ENCODE measurements at places on chromosomes 1 and 21. TPM values are rescaled to one million over a fixed set of nuclear protein-coding genes. Genes with fewer than 3 reads are reported as not detected.
A peak's percentile ranks its signal among the peaks of the same experiment; 100 is the strongest.

DNA sequence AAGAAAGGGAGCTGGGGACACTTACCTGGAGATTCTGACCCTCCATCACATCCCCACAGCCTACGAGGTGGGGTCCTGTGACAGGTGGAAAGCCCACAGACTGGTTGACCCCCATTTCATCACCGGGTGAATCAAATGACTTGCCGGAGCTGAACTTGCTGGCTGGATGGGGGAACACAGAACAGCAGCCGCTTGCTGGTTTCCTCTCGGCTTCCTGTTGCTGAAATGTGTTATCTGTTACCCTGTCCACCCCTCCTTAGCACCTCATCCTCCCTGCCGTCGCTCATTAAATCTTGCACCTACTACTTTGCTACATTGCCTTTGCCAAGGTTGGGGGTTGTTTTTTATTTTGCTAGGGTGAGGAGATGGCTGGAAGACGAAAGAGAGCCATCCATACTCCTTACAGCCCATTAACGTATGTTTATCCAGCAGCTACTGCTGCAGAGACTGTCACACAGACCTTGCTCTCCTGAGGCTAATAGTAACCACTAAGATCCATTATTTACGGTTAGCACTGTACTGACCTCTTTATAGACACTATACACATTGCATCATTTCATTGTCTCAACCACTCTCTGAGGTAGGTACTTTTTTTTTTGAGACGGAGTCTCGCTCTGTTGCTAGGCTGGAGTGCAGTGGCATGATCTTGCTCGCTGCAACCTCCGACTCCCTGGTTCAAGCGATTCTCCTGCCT lies 7.0 kb downstream of the PAFAH2 start:
- H3K4me3 ChIP-seq, result peak overlapping the region; percentile 13
- H3K27ac ChIP-seq, result peak overlapping the region; percentile 23
- H3K27me3 ChIP-seq, result no peaks in the 10 kb centered on the region
- no peak for DNase-seq
- H3K36me3 ChIP-seq, result no peaks in the 10 kb centered on the region

Gene CRP
- total RNA-seq, result not detected

Gene LAPTM5
- 6.3 TPM for total RNA-seq

- no peak overlapping the region for H3K4me3 ChIP-seq
- peaks cover 47% of the 10 kb centered on the region for H3K36me3 ChIP-seq
These were observed 50.1 kb downstream of the VPS13D start for GRCh38 chr1:12279728-12280464.

Gene WARS2
- 13.5 TPM for total RNA-seq

DNA sequence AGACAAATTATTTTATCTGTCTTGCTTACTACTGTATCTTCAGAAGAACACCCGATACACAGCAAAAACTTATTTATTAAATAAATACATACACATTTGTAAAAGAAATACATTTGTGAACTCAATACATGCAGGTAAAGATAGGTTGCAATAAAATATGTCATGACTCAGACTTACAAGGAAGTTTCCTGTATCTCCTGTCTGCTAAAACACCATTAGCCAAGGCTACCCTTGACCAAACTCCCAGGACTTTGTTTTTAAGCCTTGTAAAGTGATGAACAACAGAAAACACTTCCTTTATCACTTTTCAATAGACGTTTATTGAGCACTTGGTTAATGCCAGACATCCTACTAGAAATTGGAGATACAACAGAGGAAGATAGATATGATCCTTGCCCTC lies 56.5 kb upstream of the HSD17B7 start:
- DNase-seq, result no peak
- H3K27ac ChIP-seq, result no peak overlapping the region
- no peaks in the 10 kb centered on the region for H3K4me1 ChIP-seq
- H3K27me3 ChIP-seq, result no peaks in the 10 kb centered on the region
- no peak overlapping the region for H3K4me3 ChIP-seq

Gene SCMH1
- 20.1 TPM for total RNA-seq

Gene GATAD2B
- 16.6 TPM for total RNA-seq

- no peak overlapping the region for H3K4me3 ChIP-seq
- H3K27me3 ChIP-seq, result no peaks in the 10 kb centered on the region
- H3K4me1 ChIP-seq, result peaks cover 23% of the 10 kb centered on the region
These were observed 7.4 kb downstream of the CD48 start for GRCh38 chr1:160704250-160704649.

DNA sequence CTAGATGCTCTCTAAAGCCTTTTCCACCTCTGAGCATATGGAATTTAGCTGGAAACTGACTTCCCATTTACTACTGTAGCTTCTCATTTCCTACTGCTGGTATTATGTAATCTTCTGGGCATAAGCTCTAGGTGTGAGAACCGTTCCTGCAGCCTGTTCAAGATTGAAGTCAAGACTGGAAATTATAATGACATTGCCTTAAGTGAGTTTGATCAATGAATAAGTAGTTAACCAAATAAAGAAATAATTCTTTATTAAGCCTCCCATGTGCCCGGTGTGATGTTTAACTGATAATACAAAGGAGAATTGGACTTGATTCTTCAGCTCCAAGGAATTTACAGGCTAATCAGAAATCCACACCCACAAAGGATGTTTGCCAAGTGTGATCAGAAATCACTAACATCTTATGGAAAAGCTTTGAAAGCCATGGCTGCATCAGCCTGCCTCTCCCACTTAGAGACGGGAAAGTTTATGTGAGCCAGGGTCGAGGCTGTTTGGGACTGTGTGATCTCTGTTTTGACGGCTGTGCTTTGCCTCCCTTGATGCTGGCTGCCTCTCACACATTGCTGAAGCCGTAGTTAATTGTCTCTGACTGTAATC lies 36.4 kb upstream of the PRELP start:
- DNase-seq, result no peak
- no peak overlapping the region for H3K27ac ChIP-seq
- no peaks in the 10 kb centered on the region for H3K27me3 ChIP-seq
- no peaks in the 10 kb centered on the region for H3K36me3 ChIP-seq

DNA sequence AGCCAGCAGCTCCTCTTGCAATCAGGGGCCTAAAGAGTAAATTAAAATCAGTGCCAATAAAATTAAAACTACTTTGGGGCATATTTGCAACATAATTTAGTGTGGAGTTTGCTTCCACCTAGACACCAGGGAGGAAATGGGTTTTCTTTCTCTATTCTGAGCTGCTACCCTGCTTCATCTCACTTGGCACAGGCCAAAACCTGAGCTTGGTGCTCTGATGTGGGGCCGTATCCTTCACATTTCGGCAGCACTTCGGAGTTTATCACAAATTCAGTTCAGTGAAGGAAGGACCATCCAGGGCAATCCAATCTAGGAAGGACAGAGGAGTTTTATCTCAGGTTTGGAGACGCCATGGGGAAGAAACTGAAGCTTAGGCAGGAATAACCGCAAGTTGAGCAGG lies 123.6 kb upstream of the SPATA6 start:
- no peaks in the 10 kb centered on the region for H3K36me3 ChIP-seq
- H3K4me1 ChIP-seq, result no peaks in the 10 kb centered on the region
- no peak overlapping the region for H3K27ac ChIP-seq
- H3K27me3 ChIP-seq, result no peaks in the 10 kb centered on the region

DNA sequence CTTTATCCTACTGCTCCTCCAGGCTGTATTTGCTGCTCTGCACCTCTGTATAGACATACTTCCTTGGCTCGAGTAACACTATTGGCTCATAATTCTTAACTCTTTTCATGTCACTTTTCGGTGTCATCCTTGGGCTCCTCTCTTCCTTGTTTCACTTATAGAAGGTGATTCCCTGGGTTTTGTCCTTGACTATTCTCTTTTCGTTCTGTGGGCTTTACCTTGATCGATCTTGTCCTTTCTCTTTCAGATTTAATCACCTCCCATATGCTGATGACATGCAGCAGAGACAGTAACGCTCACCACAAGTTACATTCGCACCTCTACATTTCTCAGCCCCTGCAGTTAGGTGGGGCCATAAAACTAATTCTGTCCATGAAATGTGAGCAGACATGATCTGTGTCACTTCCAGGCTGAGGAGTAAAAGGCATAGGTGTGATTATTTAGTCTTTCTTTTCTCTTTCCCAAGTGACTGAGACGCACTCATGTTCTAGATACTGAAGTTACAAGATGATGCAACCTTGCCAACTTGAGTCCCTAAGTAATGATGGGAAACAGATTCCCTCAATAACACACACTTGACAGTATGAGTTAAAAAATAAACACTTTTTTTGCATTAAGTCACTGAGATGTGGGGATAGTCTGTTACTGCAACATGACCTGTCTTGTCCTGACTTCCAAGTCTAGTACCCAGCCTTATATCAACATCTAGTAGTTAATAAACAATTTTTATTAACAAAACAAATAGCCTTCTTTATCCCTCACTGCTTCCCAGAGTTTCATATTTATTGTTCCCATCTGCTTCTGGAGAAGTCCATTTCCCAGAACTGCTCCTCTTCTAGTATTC lies 49.9 kb upstream of the HAO2 start:
- DNase-seq, result no peak
- no peaks in the 10 kb centered on the region for H3K4me1 ChIP-seq
- no peak overlapping the region for H3K27ac ChIP-seq
- H3K27me3 ChIP-seq, result no peaks in the 10 kb centered on the region
- no peak overlapping the region for H3K4me3 ChIP-seq

Gene MANEAL
- 3.9 TPM for total RNA-seq

DNA sequence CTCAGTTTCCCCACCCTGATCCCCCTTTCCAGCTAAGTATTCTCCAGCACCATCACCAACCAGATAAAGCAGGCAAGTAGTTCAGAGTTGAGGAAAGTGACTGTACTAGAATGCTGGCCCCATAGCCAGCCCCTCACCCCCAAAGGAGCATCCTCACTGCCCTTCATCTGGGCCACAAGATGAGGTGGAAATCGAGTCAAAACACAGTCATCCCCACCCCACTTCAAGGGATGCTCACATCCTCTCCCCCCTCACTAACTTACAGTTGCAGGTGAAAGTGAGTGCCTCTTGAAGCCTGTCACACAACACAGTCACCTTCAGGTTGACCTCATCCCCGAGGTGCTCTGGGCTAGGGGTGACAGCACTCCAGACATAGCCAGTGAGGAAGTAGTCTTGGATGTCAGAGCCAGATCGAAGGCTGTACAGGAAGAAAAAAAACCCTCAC lies 30.4 kb downstream of the PIK3C2B start:
- H3K27ac ChIP-seq, result peak overlapping the region; percentile 73
- no peaks in the 10 kb centered on the region for H3K27me3 ChIP-seq
- H3K4me3 ChIP-seq, result no peak overlapping the region
- peaks cover 51% of the 10 kb centered on the region for H3K4me1 ChIP-seq
- no peak for DNase-seq

GRCh38 chr1:211487082-211487481 lies 4.9 kb downstream of the RD3 start:
- H3K4me1 ChIP-seq, result no peaks in the 10 kb centered on the region
- no peak overlapping the region for H3K27ac ChIP-seq
- peaks cover 6% of the 10 kb centered on the region for H3K27me3 ChIP-seq

Gene MAPKAPK2
- 37.8 TPM for total RNA-seq

GRCh38 chr1:34746785-34747637 lies 7.8 kb upstream of the GJB5 start:
- H3K4me3 ChIP-seq, result no peak overlapping the region
- no peaks in the 10 kb centered on the region for H3K36me3 ChIP-seq
- no peaks in the 10 kb centered on the region for H3K27me3 ChIP-seq
- H3K4me1 ChIP-seq, result no peaks in the 10 kb centered on the region
- no peak for DNase-seq

DNA sequence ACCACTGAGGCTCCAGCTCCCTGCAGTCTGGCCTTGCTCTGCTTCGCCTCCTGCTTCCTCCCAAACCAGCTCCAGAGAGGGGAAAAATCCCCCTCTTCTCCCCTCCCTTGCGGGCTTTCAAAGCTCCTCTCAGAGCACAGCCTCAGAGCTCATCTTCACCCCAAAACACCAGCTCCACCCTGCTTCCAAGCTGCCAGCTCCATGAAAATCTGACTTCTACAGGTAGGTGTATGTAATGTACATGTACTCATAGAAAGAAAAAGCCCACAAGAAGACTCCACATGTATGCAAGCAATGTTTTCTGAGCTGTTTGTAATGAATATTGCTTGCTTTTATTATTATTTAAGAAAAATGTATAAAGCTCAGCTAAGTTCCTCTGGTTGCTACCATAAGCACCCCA lies 8.4 kb downstream of the SLC41A1 start:
- no peaks in the 10 kb centered on the region for H3K27me3 ChIP-seq
- no peak overlapping the region for H3K27ac ChIP-seq
- peaks cover 18% of the 10 kb centered on the region for H3K4me1 ChIP-seq
- DNase-seq, result no peak
- H3K36me3 ChIP-seq, result peaks cover 2% of the 10 kb centered on the region

DNA sequence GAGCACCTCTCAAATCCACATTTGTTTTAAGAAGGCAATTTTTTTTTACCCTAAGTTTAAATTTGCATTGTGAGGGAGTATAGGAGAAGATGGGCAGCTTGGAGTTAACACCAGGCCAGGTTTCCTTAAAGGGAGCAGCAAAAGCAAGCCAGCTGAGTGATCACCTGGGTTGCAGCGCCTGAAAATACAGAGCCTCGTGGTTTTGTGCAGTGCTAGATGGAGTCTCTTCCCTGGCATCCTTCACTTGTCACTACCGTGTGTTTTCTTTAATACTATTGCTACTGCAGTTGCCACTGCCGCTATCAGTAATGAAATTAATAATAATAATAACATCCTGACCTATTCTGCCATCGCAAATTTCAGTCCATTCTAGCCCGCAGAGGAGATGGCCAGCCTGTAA lies 35.2 kb upstream of the VAV3 start:
- H3K36me3 ChIP-seq, result no peaks in the 10 kb centered on the region
- no peaks in the 10 kb centered on the region for H3K4me1 ChIP-seq
- DNase-seq, result no peak
- no peaks in the 10 kb centered on the region for H3K27me3 ChIP-seq
